ENCODE measurements at places on chromosomes 4 and X.

DNA sequence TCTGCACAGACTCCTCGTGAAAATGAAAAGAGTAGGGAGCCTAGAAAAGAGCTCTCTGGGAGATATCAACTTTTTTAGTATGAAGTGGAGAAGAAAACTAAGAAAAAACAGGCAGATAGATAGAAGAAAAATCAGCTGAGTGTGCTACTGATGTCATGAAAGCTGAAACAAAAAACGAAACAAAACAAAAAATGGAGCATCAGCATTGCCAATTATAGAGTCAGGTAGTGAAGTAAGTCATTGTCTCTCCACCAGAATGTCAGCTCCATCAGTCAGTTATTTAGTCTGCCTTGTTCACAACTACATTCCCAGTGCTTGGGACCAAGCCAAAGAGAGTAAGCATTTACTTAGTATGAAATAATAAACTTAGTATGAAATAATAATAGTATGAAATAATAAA, 595.1 kb downstream of the STPG2 start:
- no peak for DNase-seq

DNA sequence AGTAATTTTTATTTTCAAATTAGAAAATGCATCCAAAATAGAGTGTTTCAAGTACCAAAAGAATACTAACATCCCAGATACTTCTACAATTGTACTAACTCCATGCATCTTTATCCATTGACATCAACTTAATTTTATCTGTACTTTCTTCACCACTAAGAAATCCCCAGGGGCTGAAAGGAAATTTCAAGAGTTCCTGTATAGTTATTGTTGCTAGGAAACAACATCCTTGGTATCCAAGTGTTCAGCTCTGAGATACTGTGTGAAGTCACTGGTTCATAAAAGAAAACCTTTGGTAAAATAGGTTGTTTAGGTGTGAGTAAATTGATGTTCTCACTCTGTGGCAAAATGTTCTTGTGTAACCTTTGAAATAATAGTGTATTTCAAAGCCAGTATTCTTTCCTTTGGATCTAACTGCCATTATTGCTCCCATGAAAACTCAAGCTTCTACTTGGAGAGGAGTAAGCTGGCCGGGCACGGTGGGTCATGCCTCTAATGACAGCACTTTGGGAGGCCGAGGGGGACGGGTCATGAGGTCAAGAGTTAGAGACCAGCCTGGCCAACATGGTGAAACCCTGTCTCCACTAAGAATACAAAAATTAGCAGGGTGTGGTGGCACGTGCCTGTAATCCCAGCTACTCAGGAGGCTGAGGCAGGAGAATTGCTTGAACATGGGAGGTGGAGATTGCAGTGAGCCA, 72.9 kb downstream of the COMMD8 start:
- no peak for DNase-seq

GRCh38 chr4:54683616-54684346, 26.0 kb downstream of the KIT start:
- peak; percentile 34 for DNase-seq

DNA sequence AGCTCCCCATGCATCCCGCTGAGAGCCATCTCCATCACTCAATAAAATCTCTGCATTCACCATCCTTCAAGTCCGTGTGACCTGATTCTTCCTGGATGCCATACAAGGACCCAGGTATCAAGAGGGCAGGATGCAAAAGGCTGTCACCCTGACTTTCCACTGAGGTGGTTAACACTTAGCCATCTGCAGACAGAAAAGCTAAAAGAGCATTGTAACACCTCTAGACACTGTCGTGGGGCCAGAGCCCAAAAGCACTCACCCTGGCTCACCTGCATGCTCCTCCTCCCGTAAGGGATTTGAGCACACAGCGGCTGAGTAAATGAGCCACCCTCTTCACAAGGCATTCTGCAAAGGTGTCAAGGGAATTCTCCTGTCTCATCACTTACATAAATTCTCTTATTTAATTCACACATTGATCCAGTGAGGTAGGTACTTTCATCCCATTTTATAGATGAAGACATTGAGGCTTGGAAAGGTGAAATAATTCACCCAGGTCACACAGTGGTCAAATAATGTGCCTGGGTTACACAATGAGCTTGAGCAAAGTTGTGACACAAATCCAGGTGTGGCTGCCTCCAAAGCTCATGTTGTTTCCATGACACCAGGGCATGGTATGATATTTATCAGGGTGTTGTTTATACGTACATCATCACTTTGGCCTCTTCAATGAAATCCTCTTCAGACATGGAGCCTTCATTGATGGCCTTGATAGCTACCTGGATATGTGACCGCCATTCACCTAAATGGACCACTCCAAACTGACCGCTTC, 48.0 kb downstream of the TXK start:
- no peak for DNase-seq

DNA sequence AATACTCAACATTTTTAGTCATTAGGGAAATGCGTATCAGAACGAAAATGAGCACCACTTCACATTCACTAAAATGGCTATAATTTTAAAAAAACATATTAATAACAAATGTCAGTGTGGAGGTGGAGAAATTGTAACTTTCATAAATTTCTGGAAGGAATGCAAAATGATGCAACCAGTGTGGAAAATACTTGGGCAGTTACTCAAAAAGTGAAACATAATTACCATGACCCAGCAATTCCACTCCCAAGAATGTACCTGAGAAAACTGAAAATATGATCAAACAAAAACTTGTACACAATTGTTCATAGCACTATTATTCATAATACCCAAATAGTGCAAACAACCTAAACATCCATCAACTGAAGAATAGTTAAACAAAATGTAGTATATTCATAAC, 76.1 kb upstream of the FAM241A start:
- DNase-seq, result no peak

GRCh38 chr4:122548452-122548851, 72.4 kb downstream of the IL21 start:
- DNase-seq, result no peak

DNA sequence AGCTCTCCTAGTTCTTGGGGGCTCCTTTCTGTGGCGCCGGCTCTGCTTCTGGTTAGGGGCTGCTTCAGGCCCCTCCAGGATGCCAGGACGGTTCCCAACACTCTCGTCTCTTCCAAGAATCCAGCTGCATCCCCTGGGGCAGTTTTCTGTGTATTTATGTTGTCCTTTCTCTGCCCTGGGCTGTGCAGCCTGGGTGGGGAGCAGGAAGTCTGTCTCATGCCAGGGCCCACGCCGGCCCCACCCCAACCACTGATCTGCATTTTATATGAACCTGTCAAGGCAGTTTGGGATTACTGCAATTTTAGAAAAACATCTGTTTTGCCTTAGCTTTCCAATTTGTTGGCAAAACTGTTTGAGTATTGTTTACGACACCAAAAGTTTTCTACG, 14.6 kb downstream of the CTBP1 start:
- DNase-seq, result no peak

GRCh38 chr4:125582302-125582701, 267.5 kb downstream of the FAT4 start:
- DNase-seq, result no peak

GRCh38 chr4:158996669-158997074, 106.2 kb upstream of the RAPGEF2 start:
- peak; percentile 91 for DNase-seq

DNA sequence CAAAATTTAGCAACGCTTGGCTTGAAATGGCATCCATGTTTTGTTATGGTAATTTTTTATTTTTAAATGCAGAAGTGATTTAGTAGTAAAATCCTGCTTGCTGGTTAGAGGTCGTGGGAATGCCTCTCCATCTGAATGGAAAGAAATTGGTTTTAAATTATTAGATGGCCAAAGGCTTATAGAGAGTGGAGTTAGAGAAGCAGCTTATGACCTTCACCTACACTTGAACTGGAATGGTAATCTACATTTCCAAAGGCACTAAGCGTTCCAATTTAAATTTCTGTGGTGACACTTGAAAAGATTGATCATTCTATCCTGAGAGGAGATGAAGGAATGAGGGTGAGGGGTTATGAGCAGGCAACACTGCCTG, 280.7 kb downstream of the RAPGEF2 start:
- no peak for DNase-seq

DNA sequence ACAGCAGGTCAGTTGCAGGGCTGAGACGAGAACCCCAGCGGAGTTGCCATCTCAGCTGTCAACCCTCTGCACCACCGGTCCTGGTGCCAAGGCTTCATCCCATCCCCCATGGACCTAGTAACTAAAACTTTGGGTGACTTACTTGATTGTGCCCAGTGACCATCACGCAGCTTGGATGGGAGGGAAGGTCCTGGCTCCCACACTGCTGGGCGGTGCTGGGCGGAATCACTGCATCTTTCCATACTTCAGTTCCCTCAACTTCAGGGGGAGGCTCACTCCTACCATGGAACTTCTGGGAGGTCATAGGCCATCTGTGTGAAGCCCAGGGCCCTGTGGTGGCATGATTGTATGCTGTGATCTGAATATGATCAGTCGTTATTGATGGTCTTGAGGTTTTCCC, 26.2 kb upstream of the JAKMIP1 start:
- DNase-seq, result no peak

DNA sequence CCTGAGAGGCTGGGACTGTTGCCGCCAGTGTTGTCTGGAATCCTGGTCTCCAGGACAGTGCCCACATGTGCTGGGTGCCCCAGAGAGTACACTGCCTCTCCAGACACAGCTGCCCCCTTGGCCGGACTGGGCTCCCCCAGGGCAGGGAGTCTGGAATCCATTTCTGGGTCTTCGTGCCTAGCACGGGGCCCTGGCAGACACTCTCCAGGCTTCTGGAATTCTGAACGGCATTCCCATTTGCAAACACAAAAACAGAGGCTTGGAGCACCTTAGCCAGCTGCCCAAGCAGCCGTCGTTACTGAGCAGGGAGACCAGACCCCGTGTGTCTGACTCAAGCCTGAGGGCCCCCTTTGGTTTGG, 20.8 kb downstream of the HMX1 start:
- DNase-seq, result no peak

DNA sequence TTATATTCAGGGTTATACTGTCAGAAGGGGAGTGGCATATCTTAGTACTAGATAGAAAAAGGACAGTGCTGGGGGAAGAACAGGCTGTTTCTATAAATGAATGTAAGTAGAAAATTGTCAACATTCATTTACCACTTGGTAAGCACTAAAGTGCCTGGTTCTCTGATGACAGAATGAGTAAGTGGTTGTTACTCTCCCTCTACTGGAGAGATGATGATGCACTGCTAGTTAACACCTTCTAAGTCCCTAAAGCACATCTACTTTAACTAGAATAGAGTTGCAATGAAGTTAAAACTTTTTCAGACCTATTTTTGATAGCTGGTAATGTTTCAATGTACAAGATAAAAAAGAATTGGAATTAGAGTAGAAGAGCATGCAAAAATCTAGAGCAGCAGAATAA, 214.5 kb downstream of the KLHL4 start:
- DNase-seq, result no peak

DNA sequence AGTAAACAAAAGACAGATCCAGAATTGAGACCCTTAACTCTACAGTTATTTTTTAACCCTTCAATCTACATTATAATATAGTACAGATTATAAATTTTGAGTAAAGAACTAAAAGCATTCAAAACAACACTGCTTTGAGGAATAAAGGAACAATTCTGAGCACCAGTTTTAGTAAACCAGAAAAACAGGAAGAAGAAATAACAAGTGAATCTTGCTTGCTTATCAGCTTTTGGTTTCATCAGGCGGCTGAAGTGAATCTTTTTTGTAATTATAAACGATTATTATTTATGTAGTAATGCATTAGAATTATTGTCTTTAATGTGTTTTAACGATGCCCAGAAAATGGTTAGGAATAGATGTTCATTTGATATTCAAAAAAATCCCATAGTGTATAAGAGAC, 305.4 kb downstream of the ARAP2 start:
- no peak for DNase-seq

GRCh38 chr4:100790836-100791615, 273.2 kb upstream of the EMCN start:
- no peak for DNase-seq

- DNase-seq, result no peak
Observed at GRCh38 chrX:8726031-8726652, 5.8 kb downstream of the ANOS1 start.

DNA sequence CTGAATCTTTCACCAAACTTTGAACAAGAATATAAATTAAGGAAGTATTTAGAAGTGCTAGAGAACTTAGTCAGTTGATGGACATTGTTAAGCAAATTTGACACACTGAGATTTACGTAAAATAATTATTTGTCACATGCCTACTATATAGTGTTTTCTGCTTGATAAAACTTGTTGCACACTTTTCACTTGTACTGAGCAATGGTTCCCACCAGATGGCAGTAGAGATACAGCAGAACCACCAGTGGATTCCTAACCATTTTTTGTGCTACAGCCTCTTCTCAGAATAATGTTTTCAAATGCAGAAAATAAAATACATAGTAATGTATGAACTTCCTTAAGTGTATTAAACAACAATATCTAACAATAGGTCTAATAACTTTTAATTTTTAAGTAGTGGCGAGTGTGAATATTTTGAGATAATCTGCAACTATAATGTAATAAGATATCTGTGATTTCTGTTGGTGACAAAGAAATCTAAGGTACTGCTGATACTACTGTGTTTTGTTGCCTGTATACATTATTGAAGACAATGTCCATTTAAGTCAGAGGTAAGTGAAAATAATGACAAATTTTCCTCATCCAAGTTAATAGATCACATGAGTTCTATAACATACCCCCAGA, 81.2 kb downstream of the APOOL start:
- DNase-seq, result no peak

- DNase-seq, result no peak
Observed at GRCh38 chr4:168119100-168119499, 26.8 kb downstream of the ANXA10 start.

DNA sequence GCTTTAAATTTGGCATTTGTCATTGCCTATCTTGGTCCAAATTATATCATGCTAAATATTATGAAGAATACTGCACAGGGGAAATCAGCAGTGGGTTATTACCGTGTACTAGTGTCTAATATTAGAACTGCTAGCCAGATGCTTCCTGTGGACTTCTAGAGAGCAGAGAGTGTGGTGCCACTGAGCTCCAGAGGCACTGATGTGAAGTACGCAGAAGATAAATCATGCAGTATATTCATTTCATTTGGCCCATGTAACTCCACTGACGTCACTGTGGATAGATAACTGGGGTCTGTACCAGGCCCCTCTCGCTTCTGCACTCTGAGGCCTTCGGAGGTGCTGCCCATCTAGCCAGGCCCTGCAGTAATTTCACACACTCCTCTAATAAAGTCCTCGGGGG, 80.0 kb downstream of the ALPK1 start:
- no peak for DNase-seq

DNA sequence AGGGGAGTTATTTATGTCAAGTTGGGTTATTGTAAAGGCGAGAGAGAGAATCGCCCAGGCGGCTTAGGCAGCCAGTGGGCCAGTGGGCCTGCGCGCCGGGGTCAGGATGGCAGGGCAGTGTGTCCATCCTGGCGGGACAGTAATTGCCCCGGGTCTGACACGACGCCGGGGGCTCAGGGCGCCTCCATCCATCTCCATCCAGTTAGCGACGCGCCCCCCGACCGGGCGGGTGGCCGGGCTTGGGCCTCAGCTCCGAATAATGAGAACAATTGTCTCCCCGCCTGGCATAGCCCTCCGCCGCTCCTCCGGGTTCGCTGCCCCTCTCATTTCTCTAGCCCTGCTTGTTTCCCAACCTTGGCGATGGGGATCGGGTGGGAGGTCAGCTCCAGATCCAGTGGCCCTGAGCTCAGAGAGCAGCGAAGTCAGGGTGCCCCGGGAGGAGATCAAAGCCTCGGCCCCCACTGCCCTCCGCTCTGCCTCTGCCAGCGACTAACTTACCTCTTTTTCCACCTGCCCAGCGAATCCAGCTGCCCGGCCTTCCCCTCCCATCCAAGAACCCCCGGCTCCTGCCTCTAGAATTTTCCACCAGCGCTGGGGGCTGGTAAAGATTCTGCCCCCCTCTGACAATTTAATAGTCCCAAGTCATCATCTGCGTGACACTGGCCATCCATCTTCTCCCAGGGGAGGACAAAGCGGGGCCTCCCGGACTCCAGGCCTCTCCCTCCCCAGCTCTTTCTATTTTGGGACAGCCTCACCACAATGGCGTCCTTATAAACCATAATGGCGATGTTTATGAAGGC, 56.9 kb upstream of the TMEM33 start:
- no peak for DNase-seq
